Activated T-cell treated with anti-CD3 and anti-CD28 coated beads, Interleukin-2, amount 50 U/mL, for 24 hours (primary cell): ENCODE measurements at places on chromosomes 5 and 9.

GRCh38 chr9:94812343-94812742, 85.8 kb downstream of the AOPEP start:
- DNase-seq, result no peak

- no peak for DNase-seq
These were observed 49.3 kb downstream of the DUSP1 start for GRCh38 chr5:172721455-172722326.

GRCh38 chr5:125695996-125696655, 727.1 kb upstream of the GRAMD2B start:
- DNase-seq, result no peak

GRCh38 chr9:121646992-121647391, 4.4 kb upstream of the DAB2IP start:
- no peak for DNase-seq

GRCh38 chr9:116070256-116070914, 83.2 kb upstream of the PAPPA start:
- DNase-seq, result no peak

GRCh38 chr9:114015607-114016006, 62.5 kb downstream of the AMBP start:
- DNase-seq, result no peak

DNA sequence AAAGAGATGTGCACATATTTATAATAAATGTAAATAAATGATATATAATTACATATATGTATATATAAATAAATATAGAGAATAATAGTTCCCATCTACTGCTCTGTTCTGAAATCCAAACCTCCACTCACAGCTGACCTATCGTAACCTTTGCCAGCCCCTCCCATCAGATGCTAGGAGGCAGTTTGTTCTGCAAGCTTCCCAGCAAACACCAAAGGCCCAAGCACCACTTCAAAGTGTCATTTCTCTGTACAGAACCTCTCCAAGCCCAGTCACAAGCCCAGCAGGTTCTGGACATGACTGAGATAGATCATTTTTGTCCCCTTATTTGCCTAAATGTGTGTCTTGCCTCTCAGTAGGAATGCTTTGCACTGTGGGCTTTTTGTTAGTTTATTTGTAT, 62.4 kb downstream of the MFAP3 start:
- no peak for DNase-seq

DNA sequence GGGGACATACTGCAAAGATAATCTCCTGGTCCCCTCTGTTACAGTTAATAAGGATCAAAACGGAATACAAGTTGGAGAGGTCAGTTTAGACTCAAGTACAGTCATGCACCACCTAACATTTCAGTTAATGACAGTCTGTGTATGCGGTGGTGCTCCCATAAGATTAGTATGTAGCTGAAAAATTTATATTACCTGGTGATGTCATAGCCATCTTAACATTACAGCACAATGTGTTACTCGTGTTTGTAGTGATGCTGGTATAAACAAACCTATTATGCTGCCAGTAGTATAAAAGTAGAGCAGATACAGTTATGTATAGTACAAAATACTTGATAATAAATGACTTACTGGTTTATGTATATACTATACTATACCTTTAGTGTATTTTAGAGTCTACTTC, 207.9 kb downstream of the GDNF start:
- no peak for DNase-seq

- no peak for DNase-seq
These were observed 50.6 kb downstream of the DEPDC1B start for GRCh38 chr5:60649288-60649917.

DNA sequence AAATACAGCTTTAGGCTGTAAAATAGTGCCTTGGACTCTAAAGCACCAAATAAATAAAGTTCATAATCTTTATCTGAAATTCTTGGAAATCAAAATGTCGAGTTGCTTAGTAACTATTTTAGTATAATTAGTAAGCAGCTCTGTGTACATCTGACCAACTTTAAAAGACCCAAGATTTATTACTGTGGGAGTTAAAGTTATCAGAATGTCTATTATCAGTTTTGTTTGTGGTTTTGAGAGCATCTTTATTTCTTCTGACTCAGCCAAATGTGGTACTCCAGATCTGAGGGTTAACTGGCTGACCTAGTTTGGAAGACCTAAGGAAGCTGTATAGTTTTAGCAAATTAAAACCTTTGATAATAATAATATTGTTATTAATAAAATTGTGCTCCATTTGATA, 81.2 kb downstream of the PRLR start:
- no peak for DNase-seq

DNA sequence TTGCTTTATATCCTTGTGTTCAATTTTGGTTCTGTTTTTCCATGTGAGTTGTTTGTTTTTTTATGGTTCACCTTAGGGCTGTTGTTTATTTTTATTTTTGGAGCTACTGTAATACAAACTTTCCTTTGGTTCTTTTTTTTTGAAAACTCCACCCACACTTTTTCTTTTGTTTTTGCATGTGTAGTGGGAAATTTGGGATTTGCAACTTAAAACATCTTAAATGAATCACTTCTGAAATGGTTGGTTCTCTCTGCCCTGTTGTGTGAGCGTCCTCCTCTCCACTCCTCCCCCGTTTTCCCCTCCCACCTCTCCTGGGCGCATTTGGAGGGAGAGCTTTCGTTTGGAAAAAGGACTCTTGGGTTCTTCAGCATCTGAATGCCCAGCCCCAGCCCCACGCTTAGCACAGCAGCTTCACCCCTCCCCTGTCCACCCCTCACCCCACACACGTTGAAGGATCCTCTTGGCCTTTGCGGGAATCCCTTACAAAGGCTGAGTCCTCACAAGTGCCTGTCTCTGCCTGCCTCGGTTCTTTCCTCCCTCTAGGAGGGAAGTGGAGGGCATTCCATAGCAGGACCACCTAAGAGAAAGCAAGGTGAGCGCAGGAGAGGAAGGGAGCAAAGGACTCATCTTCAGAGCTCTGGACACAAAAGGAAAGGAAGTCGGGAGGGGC, 67.2 kb downstream of the DMRT1 start:
- DNase-seq, result no peak
